ENCODE measurements at places on chromosomes 1 and 21. TPM values are rescaled to one million over a fixed set of nuclear protein-coding genes. Genes with fewer than 3 reads are reported as not detected.

SLC35D1 gene
- 15.2 TPM for total RNA-seq

ACKR1 gene
- not detected for total RNA-seq

AGT gene
- total RNA-seq = 15.2 TPM

PBX1 gene
- total RNA-seq = 11.7 TPM

FALEC gene
- total RNA-seq = 0.55 TPM

PLA2G2D gene
- not detected for total RNA-seq

OR6N1 gene
- total RNA-seq = not detected

CLCA4 gene
- total RNA-seq = not detected

SLC6A17 gene
- total RNA-seq = 0.34 TPM

CRP gene
- not detected for total RNA-seq

CCDC190 gene
- not detected for total RNA-seq

SPRR2B gene
- not detected for total RNA-seq

C8A gene
- total RNA-seq = not detected

NUAK2 gene
- total RNA-seq = 18.4 TPM

ADORA3 gene
- total RNA-seq = not detected
